ENCODE measurements at places on chromosomes 1 and 21.

- no peak for DNase-seq
Measured at GRCh38 chr1:19087017-19087736, 122.9 kb downstream of the UBR4 start.

- no peak for DNase-seq
Measured at GRCh38 chr21:15671188-15671587, 58.6 kb upstream of the USP25 start.

DNA sequence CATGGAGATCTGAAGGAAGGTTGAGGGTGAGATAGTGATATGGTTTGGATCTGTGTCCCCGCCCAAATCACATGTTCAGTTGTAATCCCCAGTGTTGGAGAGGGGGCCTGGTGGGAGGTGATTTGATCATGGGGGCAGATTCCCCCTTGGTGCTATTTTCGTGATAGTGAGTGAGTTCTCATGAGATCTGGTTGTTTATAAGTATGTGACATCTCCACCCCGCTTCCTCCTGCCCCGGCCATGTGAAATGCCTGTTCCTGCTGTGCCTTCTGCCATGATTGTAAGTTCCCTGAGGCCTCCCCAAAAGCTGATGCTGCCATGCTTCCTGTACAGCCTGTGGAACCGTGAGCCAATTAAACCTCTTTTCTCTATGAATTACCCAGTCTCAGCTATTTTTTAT, 451.9 kb upstream of the VAMP3 start:
- DNase-seq, result no peak

DNA sequence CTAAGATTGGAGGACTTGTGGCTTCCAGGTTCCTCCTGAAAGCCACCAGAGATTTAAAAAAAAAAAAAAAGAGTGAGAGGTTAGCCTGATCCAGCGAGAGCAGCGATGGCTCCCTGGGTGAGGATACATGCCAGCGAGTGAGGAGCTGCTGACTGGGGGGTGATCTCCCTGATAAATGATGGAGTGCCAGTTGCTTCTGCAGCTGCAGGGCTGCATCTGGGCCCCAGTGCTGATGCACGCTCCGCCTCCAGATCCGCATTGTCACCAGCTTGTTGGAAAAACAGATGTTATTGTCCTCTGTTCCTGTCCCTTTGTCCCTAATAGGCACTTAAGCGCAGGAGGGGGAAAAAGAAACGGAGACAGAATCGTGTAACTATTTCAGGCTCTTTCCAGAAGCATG, 28.6 kb downstream of the UBIAD1 start:
- no peak for DNase-seq

DNA sequence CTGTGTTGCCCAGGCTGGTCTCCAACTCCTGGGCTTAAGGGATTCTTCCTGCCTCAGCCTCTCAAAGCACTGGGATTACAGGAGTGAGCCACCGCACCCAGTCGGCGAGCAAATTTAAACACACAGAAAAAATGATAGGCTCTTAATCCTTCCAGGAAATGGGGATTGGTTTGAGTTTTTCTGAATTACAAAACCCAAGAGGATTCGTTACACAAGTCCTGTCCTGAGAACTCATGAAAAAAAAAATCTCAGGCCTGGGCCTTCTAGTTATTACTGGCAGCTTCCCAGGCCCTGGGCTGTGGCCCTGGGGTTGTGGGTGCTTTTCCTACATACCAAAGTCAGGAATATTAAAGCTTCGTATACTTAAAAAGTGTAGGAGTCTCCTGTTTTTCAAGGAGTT, 6.3 kb upstream of the IFNGR2 start:
- DNase-seq, result no peak

DNA sequence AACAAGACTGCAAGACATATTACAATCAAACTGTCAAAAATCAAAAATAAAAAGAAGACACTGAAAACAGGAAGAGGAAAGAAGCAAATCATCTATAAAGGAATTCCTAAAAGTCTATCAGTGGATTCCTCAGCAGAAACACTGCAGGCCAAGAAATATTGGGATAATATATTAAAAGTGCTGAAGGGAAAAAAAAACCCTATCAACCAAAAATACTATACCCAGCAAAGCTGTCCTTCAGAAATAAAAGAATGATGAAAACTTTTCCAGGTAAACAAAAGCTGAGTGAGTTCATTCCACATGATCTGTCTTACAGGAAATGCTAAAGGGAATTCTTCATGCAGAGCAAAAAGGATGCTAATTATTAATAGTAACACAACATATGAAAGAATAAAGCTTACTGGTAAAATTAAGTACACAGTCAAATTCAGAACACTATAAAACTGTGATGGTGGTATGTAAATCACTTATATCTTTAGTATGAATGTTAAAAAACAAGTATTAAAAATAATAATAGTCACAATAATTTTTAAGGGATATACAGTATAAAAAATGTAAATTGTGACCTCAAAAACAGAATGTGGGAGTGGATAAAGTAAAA, 12.9 kb upstream of the ACP6 start:
- DNase-seq, result no peak

DNA sequence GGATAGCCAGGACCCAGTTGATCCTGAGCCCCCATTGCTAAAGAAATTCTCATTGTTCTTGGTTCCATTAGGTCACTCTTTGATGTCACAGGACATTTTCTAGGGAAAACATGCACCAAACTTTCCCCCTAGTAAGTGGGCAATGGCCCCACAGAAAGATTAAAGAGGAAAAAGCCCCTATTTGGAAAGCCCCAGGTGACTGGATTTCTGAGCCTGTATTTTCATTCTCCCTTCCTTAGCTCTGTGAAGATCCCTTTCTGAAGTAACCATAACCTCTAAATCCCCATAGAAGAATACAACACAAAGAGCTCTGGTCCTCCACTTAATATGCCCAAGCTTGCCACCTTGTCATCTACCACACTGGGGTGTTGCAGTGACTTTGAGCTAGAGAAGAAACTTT, 232.3 kb upstream of the FGGY start:
- DNase-seq, result no peak

GRCh38 chr1:97802011-97802410, 118.8 kb downstream of the DPYD start:
- DNase-seq, result no peak

DNA sequence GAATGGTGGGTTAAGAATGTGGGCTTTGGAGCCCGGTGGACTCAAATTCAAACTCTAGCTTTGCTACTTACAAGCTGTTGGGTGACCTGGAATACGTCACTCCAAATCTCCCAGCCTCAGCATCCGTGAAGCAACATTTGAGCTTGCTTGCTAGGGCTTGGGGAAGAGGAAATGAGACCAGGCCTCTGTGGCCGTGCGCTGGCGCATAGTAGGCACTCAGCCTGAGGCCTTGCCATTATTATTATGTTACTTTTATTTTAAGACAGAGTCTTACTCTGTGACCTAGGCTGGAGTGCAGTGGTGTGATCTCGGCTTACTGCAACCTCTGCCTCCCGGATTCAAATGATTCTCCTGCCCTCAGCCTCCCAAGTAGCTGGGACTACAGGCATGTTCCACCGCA, 12.3 kb upstream of the MFAP2 start:
- DNase-seq, result no peak

- no peak for DNase-seq
Measured at GRCh38 chr1:98211271-98211845, 290.5 kb upstream of the DPYD start.

- no peak for DNase-seq
Measured at GRCh38 chr1:111467865-111468716, 5.7 kb upstream of the C1orf162 start.

DNA sequence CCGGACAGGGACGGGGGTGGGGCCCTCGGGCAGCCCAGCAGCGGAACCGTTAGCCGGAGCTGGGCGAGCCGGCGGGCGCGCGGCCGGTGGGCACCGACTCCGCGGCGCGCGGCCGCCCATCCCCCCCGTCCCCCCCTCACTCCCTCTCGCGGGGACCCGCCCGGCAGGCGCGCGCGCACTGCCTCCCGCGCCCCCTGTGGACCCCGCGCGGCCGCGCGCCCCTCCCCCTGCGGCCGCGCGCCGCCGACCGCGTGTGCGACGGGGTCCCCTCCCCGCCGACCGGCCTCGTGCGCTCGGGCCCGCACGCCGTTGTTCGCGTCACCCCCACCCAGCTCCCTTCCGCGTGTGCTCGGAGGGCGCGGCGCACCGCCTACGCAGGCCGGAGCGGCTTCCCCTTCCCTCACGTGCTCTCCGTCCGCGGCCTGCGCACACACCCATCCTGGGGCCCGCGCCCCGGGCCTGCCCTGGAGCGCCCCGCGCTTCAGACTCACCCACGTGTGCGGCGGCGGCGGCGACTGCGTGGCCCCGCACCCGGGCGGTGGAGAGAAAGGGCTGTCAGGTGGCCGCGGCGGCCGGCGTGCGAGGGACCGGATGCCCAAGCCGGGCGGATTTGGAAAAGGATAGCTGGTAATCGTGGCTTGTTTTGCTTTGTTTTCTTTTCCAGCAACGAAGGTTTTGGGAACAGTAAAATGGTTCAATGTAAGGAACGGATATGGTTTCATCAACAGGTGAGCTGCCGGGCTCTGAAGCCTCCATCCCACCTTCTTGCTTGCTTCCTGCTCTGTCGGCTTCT, 717 bp downstream of the YBX1 start:
- peak; percentile 73 for DNase-seq

GRCh38 chr1:66095190-66095589, 302.5 kb downstream of the PDE4B start:
- DNase-seq, result no peak

GRCh38 chr1:22830757-22831340, 120.2 kb downstream of the EPHB2 start:
- no peak for DNase-seq

DNA sequence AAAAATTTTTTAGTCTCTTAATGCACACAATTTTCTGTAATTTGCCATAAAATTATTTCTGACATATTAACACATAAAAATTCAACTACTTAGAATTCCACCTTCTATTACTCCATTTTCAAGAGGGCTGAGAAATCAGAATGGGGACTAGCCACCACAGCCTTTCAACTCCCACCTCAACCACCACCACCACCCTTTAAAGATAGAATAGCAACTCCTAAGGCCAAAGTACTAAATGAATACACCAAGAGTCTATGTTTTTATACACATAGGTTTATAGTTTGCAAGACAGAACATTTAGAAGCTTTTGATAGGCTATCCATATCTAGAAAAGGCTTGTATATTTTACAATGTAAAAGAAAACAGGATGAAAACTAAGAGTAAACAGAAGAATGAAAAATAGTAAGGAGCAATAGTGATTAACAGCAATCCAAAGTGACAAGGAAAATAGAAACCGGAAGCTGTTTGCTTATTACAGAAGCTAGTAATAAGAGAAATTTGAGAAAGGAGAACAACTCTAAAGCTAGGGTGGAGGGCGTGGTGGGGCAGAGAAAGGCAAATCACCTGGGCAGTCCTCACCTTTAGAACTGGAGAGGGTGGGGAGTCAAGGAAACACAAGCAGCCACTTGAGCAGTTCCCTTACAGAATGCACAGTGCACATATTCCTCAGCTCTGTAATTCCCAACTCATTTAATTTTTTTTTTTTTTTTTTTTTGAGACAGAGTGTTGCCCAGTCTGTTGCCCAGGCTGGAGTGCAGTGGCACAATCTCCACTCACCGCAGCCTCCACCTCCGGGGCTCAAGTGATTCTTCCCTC, 27.7 kb downstream of the EPS15 start:
- no peak for DNase-seq

DNA sequence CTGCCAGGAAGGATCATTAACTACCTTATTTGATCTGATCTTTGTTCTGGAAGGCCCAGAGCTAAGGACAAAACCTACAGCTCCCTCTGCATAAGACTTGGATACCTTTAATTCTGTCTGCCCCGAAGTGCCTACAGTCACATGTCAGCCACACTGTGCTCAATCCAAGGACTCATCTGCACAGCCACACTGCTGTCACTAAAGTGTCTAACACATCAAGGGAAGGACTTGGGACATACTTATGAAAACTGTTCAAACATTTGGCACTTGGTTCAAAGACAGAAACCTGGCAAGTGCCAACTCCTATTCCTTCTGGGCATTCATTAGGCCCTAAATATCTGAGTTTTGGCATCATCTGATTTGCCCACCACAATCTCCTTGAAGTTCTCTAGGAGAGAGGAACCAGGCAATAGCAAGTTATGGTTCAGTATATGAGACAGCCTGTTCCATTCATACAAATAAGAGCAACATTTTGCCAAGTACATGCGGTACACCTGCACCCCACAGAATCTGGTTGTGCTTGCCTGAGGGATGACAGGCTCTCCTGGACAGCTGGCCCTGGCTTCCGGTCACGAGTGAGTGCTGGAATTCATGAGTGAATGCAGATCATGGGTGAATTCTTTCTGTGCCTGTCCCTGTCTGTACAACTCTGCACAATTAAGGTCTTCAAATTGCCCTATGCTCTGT, 105.9 kb downstream of the KCNK1 start:
- DNase-seq, result no peak

DNA sequence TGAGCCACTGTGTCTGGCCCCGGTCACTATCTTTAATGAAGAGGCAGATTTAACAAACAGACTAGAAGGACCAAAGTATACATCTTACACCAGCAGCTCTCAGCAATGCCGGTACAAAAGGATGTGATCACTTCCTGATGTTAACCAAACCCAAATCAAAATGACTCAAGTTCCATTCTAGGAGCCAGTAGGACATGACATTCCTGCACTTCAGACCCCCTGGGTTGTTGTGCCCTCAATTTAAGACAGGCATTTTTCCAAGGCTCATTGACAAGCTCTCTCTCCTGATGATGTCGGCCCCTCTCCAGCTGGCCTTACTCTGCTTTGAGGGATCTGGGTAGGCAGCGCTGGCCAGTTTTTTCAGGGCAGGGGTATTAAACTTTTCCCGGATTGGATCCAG, 35.1 kb downstream of the YARS1 start:
- no peak for DNase-seq

- DNase-seq, result no peak
Measured at GRCh38 chr1:43711049-43711448, 3.7 kb downstream of the ST3GAL3 start.

GRCh38 chr1:158246650-158247049, 7.6 kb upstream of the CD1A start:
- no peak for DNase-seq

- peak; percentile 59 for DNase-seq
Measured at GRCh38 chr1:224205438-224205840, 22.4 kb downstream of the DEGS1 start.

GRCh38 chr1:108646265-108646647, 14.6 kb downstream of the HENMT1 start:
- no peak for DNase-seq

All from CD4-positive, alpha-beta T cell treated with Interleukin-17A for 4 hours (primary cell).